ENCODE measurements at places on chromosomes 12 and 14. TPM values are rescaled to one million over a fixed set of nuclear protein-coding genes. Genes with fewer than 3 reads are reported as not detected.
A peak's percentile ranks its signal among the peaks of the same experiment; 100 is the strongest.

PLCZ1 gene
- polyA plus RNA-seq, result not detected

DNA sequence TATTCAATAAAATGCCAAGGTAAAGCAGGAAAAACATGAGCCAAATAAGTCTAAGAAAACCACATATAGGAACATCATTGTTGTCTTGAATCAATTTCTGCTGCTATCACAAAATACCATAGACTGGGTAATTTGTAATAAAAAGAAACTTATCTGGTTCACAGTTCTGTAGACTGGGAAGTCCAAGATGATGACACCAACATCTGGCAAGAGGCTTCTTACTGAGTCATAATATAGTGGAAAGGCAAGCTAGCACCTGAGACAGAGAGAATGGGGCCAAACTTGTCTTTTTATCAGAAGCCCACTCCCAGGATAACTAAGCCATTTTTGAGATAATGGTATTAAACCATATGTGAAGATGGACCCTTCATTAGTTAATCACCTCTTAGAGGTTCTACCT, 975.9 kb downstream of the FLRT2 start:
- H3K4me1 ChIP-seq, result no peaks in the 10 kb centered on the region
- H3K27ac ChIP-seq, result no peak overlapping the region
- no peaks in the 10 kb centered on the region for H3K27me3 ChIP-seq

DNA sequence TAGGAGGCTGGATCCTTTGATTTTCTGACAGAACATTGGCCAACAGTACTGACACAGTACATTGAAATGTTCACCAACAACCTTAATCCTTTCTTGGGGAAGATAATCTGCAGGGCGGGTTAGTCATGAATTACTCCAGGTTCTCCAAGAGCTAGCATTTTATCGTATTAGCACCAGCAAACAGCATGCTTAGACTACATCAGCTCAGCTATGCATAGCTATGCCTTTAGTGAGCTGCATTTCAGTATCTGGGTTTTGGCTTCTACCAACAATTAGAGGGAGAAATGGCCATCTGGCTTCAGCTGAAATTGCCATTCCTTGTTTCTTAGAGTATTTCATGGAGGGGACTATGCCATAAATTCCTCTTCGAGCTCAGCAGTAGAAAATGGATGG, 33.8 kb downstream of the SAMD4A start:
- H3K4me3 ChIP-seq, result no peak overlapping the region
- no peak for DNase-seq
- H3K27me3 ChIP-seq, result no peaks in the 10 kb centered on the region
- peak overlapping the region; percentile 39 for H3K27ac ChIP-seq
- H3K4me1 ChIP-seq, result peaks cover 7% of the 10 kb centered on the region

DNA sequence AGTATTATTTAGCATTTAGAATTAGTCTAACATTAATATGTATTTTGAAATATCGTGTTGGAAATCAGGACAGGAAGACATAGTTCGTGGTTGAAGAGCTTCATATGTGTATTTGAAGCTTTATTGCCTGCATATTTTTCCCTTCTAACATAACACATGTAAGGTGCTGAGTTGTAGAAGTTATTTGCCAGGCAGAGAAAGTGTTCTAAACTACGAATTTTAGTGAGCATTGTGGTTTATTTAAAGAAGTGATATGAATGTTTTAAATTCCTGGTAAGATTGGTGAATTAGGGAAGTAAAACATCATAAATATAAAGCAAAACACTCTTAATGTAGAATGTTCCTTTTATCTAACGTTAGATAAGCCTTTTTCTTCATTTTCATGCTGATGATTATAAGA, 2.5 kb downstream of the RASSF3 start:
- no peak for DNase-seq
- H3K36me3 ChIP-seq, result no peaks in the 10 kb centered on the region
- peaks cover 50% of the 10 kb centered on the region for H3K4me1 ChIP-seq
- H3K4me3 ChIP-seq, result peak overlapping the region; percentile 98
- H3K27ac ChIP-seq, result peak overlapping the region; percentile 96
- H3K27me3 ChIP-seq, result no peaks in the 10 kb centered on the region

GRCh38 chr12:121750507-121750955, 38.0 kb downstream of the TMEM120B start:
- peak overlapping the region; percentile 50 for H3K27ac ChIP-seq
- DNase-seq, result no peak
- H3K27me3 ChIP-seq, result no peaks in the 10 kb centered on the region
- H3K36me3 ChIP-seq, result no peaks in the 10 kb centered on the region
- H3K4me3 ChIP-seq, result no peak overlapping the region
- peaks cover 14% of the 10 kb centered on the region for H3K4me1 ChIP-seq

- no peak overlapping the region for H3K27ac ChIP-seq
- H3K27me3 ChIP-seq, result no peaks in the 10 kb centered on the region
- H3K4me3 ChIP-seq, result no peak overlapping the region
Observed at GRCh38 chr12:104712477-104712876, 245.6 kb downstream of the SLC41A2 start.

- H3K27me3 ChIP-seq, result no peaks in the 10 kb centered on the region
- DNase-seq, result no peak
- H3K4me3 ChIP-seq, result no peak overlapping the region
- no peak overlapping the region for H3K27ac ChIP-seq
- H3K4me1 ChIP-seq, result no peaks in the 10 kb centered on the region
Observed at GRCh38 chr12:83389237-83389996, 702.7 kb downstream of the TMTC2 start.

DNA sequence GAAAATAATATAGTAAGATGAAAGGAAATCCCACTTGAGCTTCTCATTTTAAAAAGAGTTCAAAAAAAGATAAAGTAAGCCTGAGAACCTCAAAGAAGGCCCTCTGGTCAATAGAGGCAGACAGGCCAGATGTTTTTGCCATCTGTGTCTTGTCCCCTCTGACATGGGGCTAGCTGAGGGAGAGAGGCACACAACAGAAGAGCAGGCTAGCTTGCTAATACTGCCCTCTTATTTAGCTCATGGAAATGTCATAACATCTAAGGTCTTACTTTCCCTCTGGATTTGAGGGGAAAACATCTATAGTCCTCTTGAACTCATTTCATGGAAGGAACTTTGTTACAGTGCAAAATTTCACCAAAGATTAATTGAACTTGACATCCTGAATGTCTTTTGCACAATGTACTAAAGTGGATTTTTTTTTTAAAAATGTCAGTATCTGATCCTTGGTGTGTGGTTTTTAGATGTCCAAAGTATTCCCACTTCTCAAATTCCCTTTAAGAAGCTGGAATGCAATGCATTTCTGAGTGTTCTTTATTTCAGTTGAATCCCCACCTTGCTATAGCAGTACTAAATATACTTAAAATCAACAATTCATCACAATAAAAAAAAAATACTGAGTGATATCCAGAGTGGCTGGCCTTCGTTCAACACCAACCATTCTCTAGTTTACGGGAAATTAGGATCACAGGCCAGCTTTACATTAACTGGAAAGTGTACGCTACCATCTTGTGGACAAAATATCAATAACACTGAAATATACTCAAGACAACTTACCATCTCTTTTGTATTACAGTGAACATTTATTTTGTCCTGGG, 176.7 kb downstream of the PAH start:
- no peak overlapping the region for H3K27ac ChIP-seq
- no peak overlapping the region for H3K4me3 ChIP-seq
- H3K4me1 ChIP-seq, result no peaks in the 10 kb centered on the region
- DNase-seq, result no peak

DNA sequence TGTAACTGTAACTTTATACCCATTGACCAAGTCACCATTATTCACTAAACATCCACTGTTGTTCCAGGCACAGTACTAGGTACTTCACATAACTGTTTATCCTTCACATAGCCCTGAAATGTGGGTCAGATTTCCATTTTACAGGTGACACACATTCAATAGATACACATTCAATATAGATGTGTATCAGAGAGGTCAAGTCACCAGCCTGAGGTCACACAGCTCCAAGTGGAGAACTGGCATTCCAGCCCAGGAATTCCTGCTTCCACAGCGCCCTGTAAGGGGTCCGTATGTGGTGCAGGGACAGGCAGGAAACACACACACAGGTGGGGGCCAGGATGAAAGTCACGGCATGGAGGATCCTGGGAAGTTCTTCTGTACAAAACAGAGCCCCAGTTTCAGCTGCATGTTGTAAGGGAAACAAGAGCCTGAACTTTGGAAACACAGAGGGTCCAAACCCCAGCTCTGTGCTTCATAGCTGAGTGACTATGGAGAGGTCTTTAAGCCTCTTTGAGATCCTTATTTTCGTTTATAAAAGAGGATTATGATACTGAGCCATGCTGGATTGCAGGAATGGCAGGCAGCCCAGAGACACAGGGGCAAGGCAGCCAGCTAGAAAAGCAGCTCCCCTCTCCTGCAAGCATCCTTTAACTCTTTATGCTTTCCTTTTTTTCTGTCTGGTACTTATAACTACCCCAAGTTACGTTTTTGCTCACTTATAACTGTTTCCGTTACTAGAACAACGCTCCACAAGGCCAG, 50.3 kb upstream of the DICER1 start:
- no peak overlapping the region for H3K4me3 ChIP-seq
- DNase-seq, result no peak
- H3K4me1 ChIP-seq, result peaks cover 4% of the 10 kb centered on the region
- no peaks in the 10 kb centered on the region for H3K27me3 ChIP-seq
- H3K36me3 ChIP-seq, result no peaks in the 10 kb centered on the region
- no peak overlapping the region for H3K27ac ChIP-seq

GRCh38 chr12:114339626-114340025, 66.3 kb downstream of the TBX5 start:
- no peak overlapping the region for H3K27ac ChIP-seq
- peaks cover 2% of the 10 kb centered on the region for H3K27me3 ChIP-seq
- no peaks in the 10 kb centered on the region for H3K4me1 ChIP-seq
- no peak for DNase-seq

DNA sequence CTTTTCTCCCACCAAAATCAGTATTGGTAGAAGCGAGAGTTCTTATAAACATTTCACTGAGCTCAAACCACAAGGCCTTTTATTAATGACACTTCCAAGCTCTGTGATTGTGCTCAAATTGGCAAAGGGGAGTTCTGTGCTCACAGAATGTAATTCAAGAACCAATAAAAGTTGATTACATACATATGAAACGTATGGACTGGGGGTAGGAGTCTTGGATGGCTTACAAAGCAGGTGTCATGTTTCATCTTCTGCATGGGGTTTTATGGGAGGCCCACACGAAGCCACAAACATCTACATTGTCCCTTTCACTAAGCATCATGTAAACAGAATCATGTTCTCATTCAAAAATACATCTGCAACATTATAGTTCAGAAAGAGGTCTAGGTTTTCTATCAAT, 828.3 kb downstream of the VRK1 start:
- no peaks in the 10 kb centered on the region for H3K27me3 ChIP-seq
- no peaks in the 10 kb centered on the region for H3K36me3 ChIP-seq
- H3K27ac ChIP-seq, result no peak overlapping the region
- no peak for DNase-seq
- H3K4me1 ChIP-seq, result no peaks in the 10 kb centered on the region

GRCh38 chr12:88677464-88677863, 97.2 kb upstream of the KITLG start:
- H3K4me1 ChIP-seq, result no peaks in the 10 kb centered on the region
- DNase-seq, result no peak
- H3K27me3 ChIP-seq, result no peaks in the 10 kb centered on the region
- no peaks in the 10 kb centered on the region for H3K36me3 ChIP-seq
- H3K4me3 ChIP-seq, result no peak overlapping the region
- no peak overlapping the region for H3K27ac ChIP-seq

PMEL gene
- polyA plus RNA-seq, result 0.50 TPM

SOX5 gene
- polyA plus RNA-seq, result 0.35 TPM
